ENCODE measurements at places on chromosomes 7 and 10. TPM values are rescaled to one million over a fixed set of nuclear protein-coding genes. Genes with fewer than 3 reads are reported as not detected.

CNTNAP2 gene
- total RNA-seq, result 171 TPM

MGAM2 gene
- total RNA-seq, result 0.20 TPM

ANKRD61 gene
- not detected for total RNA-seq

TMEM72 gene
- not detected for total RNA-seq

TBATA gene
- total RNA-seq, result not detected

DNA sequence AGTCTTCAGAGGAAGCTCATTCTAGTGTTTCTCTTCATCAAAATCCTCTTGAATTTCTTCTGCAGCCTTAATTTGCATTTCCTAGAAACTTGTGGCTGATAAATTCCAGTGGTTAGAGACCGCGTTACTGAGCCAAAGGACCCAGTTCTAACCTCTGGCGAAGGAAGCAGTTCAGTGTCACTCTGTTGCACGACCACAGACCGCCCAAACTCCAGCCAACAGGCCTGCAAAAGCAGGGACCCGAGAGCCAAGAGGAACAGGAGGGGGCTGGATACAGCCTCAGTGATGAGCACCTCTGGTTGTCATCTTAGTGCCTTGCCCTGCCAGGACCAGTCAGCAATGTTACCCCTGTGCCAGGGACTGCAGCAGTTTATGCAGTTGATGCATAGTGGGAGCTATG, 70.0 kb downstream of the AFAP1L2 start:
- H3K4me3 ChIP-seq, result no peak overlapping the region
- H3K27me3 ChIP-seq, result no peaks in the 10 kb centered on the region
- H3K4me1 ChIP-seq, result no peaks in the 10 kb centered on the region

DNA sequence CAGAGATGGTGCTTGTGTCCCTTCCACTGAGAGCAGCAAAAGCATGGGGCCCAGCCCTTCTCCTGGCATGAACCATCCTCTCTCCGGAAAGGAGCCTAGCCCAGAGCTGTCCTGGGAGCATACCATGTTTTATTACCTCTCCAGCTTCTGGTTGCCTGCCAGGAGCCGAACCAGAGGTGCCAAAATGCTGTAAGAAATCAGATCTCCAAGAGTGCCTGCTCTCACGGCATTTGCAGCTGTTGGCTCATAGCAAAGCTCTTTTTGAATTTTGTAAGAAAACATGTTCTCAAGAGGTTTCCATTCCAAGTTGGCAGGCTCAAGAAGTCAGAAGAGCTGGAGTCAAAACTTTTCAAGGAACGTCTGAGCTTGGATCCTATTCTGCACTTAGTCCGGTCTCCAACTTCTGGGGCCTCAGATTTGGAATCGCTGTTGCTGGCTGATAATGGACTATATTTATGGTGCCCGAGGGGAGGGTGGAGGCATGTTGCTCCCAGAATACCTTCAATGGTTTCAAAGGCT, 211.7 kb upstream of the MKI67 start:
- H3K36me3 ChIP-seq, result no peaks in the 10 kb centered on the region
- H3K27ac ChIP-seq, result no peak overlapping the region
- no peak overlapping the region for H3K4me3 ChIP-seq
- H3K27me3 ChIP-seq, result no peaks in the 10 kb centered on the region
- H3K4me1 ChIP-seq, result no peaks in the 10 kb centered on the region

GRCh38 chr10:112713411-112713810, 236.6 kb upstream of the TCF7L2 start:
- DNase-seq, result no peak
- no peaks in the 10 kb centered on the region for H3K36me3 ChIP-seq
- peaks cover 18% of the 10 kb centered on the region for H3K4me1 ChIP-seq
- no peaks in the 10 kb centered on the region for H3K27me3 ChIP-seq
- no peak overlapping the region for H3K27ac ChIP-seq

GRCh38 chr7:73722785-73723184, 3.3 kb upstream of the STX1A start:
- H3K4me1 ChIP-seq, result peaks cover 4% of the 10 kb centered on the region
- DNase-seq, result no peak
- no peaks in the 10 kb centered on the region for H3K36me3 ChIP-seq
- no peak overlapping the region for H3K4me3 ChIP-seq
- H3K27me3 ChIP-seq, result peaks cover 19% of the 10 kb centered on the region

DNA sequence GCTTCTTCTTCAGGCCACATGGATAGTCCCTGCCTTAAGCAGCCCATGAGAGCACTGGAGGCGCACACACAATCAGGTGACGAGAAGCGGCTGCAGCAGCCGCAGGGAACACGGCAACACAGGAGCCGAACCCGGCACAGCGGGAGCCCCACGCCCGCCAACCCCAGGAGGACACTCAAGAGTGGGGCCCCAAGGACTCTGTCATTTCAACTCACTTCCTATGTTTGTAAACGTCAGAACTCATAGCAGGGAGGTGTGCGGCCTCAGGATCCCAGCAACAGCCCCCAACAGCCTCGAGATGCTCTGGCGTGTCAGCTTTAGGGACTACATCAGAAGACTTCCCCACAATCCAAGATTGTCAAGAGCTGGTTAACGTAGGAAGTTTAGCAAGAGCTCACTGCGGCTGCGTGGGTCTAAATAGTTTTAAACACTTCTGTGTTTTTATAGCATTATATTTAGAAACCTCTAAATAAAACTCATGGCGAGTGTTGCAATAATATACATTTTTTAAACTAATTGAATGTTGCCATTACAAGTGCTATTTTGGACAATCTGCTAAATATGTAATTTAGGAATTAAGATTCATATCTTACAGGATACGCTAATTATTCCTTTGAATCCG, 123.4 kb downstream of the MAD1L1 start:
- peaks cover 7% of the 10 kb centered on the region for H3K4me1 ChIP-seq
- DNase-seq, result no peak
- peak overlapping the region; percentile 97 for H3K27ac ChIP-seq

- H3K4me1 ChIP-seq, result peaks cover 6% of the 10 kb centered on the region
- no peak overlapping the region for H3K4me3 ChIP-seq
- H3K27me3 ChIP-seq, result peaks cover 100% of the 10 kb centered on the region
- DNase-seq, result peak; percentile 61
- H3K36me3 ChIP-seq, result no peaks in the 10 kb centered on the region
- no peak overlapping the region for H3K27ac ChIP-seq
Measured at GRCh38 chr7:27192546-27193334, 7.2 kb downstream of the HOXA13 start.

DNA sequence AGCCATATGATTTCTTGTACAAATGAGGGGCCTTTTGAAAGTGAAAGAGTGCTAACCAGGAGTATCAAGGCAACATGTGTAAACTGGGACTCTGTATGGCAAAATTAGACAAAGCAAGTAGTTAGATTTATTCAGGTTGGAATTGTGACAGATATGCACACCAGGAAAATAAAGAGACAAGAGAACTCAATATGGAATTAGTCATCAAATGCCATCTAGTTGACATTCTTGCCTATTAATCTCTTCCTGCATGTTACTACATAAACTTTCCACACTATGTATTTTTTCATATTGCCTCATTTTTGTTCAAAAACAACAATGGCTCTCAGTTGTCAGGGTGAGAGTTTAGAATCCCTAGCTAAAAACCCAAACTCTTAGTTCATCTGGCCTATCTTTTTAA, 799.0 kb downstream of the NRG3 start:
- no peaks in the 10 kb centered on the region for H3K4me1 ChIP-seq
- H3K4me3 ChIP-seq, result no peak overlapping the region
- no peaks in the 10 kb centered on the region for H3K36me3 ChIP-seq
- DNase-seq, result no peak
